Cardiac septum (tissue), 1 donor: ENCODE measurements at places on chromosomes 3 and 15. TPM values are rescaled to one million over a fixed set of nuclear protein-coding genes. Genes with fewer than 3 reads are reported as not detected.

Gene FGD5
- 15.6 TPM for total RNA-seq

Gene PDIA3
- total RNA-seq, result 176 TPM

GRCh38 chr3:196800742-196801434 lies 61.2 kb downstream of the PAK2 start:
- no peak for DNase-seq

DNA sequence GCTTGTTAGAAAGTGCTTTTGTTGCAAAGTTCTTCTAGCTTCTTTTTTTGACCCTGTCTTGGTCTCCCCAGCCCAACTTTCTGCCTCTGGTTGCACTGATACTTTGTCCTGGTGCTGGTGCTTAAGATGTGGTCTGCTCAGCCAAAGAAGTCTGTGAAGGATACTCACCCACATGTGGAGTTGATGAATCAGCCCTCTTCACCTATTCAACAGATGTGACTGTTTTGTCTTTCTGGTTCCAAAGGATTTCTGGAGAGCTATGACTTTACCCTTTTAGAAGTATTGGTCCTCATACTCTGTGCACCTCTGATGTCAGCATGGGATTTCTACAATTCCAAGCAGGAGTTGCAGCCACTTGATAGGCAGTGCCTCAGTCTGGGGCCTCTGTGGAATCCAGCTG lies 84.1 kb downstream of the PCCB start:
- no peak for DNase-seq

GRCh38 chr15:100615801-100616200 lies 13.4 kb downstream of the ASB7 start:
- no peak for DNase-seq

DNA sequence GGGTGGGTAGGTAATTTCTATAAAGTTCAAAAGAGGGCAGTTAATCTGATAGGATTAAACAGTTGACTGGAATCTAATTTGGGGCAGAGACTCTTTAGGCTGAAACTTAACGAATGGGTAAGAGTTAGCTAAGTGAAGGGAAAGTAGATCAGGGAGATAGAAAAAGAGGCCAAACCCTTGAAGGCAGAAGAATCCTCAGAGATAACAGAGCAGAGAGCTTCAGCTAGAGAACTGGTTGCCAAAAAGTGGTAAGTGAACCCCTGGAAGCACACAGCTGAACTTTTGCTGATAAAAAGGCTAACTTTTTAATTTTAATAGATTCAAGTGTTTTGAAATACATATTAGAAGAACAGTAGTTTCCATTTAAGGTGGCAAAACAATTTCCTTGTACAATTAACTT lies 99.2 kb downstream of the FHIT start:
- DNase-seq, result no peak
